ENCODE measurements at places on chromosomes 1 and 21.

- DNase-seq: no peak
Observed at GRCh38 chr1:162412002-162412401, at the start of gene SH2D1B. Gene SH2D1B, minus strand, starts transcription at chr1:162412136. Its CDS starts 120 bp downstream, at chr1:162412016.

- peak; percentile 55 for DNase-seq
Observed at GRCh38 chr1:239898062-239898730, 193.5 kb upstream of the FMN2 start.

DNA sequence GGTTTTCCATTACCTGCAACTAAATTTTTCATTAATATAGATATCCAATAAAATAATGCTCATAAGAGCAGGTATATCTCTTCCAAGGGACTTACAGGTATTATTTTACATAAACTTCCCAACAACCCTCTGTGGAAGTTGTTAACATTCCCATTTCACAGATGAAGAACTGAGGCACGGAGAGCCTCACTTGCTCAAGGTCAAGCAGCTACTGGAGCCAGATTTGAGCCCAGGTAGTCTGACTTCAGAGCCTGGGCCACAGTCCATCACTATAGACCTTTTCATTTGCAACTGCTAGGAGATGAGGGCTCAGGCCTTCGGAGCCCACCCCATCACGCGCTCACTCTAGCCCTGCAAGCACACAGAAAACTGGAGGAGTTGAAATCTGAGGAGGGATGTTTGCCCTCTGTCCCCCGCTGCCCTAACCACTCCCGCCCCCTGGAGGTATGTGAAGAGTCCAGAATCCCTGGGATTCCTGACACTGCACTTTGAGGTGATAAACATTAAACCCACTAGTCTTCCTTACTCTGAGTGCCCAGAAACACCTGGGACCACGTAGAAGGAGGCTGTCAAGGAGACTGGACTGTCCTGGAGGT lies 11.7 kb upstream of the ALPL start:
- no peak for DNase-seq

GRCh38 chr1:218658899-218659298 lies 313.8 kb downstream of the TGFB2 start:
- DNase-seq: no peak

DNA sequence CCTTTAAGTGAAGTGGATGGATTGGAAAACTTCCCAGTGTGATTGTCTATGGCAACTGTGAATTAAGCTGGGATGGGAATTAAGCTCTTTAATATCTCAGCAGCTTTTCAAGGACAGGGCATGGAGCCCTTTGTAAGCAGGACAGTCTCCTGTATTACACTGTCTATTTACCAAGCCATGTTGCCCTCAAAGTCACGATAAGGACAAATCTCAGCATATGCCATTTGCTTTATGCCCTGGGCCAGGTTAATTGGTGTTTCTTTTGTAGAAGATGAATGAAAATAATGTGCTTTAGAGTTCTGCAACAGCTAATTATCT lies 17.6 kb downstream of the UTP25 start:
- DNase-seq: no peak

Measured in stimulated activated CD8-positive, alpha-beta memory T cell treated with anti-CD3 and anti-CD28 coated beads, Interleukin-15, amount 100 ng/mL, for 4 hours (primary cell).